ENCODE measurements at places on chromosomes 3 and 15.

- DNase-seq = no peak
Measured at GRCh38 chr15:45849136-45849535, 214.3 kb downstream of the SQOR start.

DNA sequence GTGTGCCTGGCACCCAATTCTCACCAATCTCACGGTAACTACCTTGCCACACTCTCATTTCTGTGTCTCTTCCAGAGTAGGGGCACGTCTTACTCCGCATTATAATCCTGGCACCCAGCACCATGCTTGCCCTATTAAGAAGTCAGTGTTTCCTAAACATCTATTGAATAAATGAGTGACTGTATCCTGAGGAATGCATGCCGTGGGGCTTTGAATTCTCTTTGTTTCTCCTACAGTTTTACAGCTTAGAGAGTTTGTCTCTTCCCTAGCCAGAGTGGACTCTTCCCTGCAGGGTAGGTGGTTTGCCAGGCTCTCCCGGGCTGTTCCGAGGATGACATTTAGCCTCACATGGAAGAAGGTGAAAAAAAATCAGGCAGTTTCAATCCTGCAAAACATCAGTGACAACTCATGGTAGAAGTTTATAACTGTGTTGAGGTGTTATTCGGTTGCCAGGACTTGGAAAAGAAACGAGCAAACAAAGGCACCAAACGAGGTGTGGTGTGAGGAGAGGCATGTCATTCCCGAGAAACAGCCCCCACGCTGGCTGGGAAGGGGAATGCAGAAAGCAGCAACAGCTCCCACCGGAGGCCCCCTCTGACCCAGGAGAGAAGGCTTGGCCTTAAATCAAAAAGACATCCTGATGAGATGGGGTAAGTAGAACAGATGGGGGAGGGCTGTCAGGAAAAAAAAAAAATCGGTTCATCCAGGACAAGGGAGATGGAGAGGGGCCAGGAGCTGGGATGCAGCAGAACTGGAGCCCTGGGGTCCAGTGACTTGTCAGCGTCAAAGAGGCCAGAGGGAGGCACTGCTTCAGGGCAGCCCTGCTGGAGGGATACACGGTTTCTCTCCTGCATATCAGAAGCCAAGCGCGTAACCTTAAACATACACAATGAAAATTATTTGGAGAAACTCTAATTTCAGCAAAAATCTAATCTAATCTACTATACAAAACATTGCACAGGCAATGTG lies 168.4 kb upstream of the ARRDC4 start:
- no peak for DNase-seq

DNA sequence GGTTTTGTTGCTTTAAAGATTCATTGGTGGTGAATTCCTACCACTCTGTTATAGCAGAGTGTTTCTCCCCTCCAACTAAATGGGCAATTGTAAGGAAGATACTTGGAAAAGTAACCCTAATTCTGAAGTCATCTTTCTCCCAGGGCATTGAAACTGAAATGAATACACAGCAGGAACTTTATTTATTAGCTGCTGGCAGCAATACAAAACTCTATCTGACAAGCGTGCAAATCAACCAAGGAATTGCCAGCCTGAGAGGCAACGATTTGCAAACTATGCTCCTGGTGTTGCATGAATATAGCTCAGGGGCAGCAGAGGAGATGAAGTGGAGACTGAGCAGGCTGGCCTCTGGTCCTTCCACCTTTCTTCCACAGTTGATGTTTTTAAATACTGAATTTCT lies 48.9 kb downstream of the CD200R1 start:
- no peak for DNase-seq

- DNase-seq = no peak
Measured at GRCh38 chr3:24551626-24552025, 57.0 kb upstream of the THRB start.

DNA sequence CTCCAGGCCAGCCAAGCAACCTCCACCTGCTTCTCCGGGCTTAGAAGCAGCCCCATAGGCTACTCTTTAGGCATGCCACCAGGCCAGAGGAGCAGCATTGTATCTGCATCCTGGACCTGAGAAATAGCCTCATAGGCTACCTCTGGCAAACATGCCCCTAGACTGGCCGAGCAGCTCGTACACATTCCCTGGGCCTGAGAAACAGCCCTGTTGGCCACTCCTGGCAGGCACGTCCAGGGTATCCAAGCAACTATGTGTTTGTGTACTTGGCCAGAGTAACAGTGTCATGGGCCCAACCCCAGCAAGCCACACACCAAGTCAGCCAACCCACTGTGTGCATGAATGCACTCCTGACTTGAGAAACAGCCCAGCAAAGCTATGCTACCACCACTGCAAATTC lies 498.7 kb upstream of the CDIN1 start:
- no peak for DNase-seq

DNA sequence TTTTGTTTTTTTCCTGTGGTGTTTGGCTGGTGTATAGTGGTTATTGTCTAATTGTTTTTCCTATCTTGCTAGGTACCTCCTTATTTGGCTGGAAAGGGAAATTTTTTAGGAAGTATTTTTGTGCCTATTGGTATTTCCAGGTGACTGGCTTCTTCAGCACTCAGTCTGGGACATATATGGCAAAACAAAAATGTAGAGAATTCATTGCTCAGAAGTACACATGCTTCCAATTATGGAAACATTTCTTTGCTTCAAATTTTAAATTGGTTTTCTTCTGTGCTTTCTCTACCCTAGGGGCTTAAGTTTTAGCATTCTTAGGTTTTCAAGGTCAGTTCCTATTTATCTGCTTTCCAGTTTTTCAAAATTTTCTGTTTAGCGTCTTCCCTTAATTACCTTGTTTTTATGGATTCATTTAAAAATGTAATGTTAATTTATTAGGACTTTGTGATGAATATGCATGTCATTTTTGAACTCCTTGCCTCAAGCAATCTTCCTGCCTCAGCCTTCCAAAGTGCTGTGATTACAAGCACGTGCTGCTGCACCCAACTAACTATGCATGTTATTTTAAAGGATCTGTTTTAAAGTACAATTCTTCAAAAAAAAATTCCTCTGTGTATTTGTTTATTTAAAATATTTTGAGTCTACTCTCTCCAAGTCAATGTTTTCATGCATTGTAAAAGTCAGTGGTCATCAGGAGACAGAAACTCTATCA lies 231.9 kb upstream of the DPPA4 start:
- no peak for DNase-seq

DNA sequence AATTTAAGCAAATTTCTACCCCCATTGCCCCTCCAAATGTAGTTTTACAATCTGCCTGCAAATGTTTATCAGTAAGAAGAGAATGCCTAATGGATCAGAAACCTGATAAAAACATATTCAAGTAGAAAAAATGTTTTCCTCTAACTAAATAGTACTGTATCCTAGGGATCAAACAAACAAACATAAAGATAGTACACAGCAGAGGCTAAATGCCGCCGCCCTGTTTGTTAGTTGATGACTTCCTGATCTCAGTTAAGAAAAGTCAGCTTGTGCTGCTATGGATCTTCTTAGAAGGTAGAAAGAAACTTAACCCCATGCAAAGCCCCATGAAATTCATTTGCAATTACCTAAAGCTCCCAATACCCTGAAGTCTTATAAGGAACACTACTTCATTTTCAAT lies 387.3 kb upstream of the THBS1 start:
- DNase-seq = no peak

DNA sequence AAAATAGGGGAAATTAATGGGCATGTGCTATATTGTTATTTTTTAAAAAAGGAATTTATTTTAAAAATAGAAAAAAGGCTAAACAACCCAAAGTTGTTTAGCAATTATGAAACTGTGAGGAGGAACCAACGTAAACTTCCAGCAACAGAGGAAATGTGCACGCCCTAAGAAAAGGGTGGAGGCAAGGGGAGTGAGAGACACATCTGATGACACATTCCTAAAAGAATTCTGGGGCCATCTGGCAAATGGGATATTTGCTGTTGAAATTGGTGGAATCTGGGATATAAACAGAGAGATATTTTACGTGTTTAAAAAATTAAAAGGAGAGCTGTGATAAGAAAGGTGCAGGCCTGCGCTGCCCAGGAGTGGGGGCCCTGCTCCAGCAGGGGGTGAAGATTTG lies 50.8 kb upstream of the MUC13 start:
- DNase-seq = no peak

DNA sequence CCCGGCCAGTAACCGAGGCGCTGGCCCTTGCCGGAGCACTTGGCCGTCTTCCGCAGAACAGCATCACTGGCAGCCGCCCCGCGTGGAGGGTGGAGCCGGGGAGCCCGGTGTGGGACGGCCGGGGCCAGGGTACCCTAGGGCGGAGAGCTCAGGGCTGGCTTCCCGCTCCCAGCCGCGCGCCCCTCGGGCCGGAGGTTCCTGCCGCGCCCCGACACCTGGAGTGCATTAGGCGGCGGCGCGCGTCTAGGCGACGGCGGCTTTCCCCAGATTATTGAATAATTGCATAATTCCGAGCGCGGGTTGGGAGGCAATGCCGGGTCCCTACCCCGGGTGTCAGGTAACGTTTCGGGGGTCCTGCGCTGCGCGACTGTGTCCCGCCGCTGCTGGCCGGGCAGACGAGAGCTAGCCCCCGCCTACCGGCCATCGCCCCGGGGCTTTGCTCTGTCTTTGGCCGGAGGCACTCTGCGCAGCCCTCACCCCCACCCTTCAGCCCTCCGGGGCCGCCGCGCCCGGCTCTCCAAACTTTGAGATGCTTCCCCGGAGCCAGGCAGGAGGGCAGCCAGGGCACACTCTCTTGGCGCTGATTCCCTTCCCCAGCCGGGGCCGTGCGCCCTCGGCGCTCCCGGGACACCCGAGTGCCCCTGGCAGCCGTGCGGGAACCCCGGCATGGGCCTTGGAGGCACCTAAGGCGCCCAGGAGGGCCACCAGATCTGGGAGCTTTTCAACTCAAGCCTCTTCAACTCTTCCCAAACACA lies 749 bp downstream of the ITGA11 start:
- no peak for DNase-seq

DNA sequence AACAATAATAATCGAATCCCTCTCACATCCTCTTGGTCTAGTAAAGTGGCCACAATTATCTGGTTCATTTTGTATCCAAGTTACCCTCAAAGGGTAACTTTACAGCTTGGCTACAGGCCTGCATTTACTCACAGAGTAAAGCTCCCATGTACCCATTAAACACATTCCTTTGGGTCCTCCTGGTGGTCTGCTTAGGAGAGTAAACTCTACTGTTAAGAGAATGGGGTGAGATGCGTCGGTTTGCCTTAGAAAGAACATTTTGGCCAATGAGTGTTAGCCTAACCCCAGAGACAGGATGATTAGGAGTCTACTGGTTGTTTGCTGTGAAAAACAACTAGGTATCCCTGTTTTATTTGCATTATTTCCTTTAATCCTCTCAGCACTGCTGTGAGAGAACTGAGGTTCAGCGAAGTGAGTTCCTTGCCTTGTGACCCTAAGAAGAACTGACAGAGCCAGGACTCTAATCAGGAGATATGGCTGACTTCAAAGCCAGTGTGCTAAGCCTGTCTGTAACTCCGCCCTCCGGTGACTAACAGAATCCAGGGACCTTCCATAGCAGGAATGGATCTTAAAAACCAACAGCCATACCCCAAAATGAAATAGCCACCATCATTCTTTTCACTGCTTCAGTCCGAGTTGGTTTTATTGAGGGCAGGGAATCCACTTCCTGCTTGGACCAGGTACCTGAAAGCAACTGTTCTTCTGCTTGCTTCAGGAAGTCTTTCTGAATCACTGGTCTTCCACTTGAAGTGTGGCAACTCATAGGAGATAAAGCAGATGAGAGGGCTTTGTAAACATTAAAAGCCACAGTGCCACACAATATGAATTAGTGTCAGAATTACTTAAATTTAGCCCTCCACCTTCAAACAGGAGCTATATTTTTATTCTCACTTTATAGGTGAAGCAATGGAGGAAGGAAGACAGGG lies 317.3 kb upstream of the WNT5A start:
- no peak for DNase-seq

GRCh38 chr15:75065467-75065850 lies 42.1 kb downstream of the PPCDC start:
- DNase-seq = no peak

All from SHP77 (cell line).